Right ventricle myocardium superior (tissue), 1 donor: ENCODE measurements at places on chromosomes 12 and 14.
A peak's percentile ranks its signal among the peaks of the same experiment; 100 is the strongest.

DNA sequence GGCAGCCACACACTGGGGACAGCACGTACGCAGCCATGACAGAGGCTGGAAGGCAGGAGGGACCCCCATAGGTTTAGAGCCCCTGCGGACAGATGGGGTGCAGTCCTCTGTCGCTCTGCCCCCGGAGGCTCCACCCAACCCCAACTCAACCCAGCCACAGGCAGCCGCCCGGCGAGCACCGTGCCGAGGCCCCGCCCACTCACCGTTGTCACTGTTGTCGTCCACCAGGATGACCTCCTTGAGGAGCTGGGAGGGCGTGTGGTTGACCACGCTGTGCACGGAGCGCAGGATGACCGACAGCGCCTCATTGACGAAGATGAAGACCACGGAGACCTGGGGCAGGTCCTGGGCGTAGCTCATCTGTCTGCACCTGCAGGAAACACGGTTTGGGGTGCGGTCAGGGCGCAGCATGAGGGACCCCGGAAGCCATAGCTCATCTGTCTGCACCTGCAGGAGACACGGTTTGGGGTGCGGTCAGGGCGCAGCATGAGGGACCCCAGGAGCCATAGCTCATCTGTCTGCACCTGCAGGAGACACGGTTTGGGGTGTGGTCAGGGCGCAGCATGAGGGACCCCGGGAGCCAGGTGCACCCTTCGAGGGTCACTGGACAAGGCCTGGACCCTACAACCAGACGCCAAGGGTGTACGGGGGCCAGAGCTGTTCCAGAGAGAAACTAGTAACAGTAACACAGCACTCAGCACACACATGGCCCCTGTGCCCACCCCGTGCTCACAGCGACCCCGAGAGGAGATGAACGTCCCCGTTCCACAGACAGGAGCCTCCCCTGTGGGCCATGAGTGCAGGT, 66.9 kb downstream of the GALNT9 start:
- no peak for DNase-seq

GRCh38 chr12:87385322-87385721, 643.9 kb downstream of the C12orf50 start:
- DNase-seq, result no peak

GRCh38 chr12:5665615-5666014, 233.7 kb downstream of the NTF3 start:
- DNase-seq, result no peak

DNA sequence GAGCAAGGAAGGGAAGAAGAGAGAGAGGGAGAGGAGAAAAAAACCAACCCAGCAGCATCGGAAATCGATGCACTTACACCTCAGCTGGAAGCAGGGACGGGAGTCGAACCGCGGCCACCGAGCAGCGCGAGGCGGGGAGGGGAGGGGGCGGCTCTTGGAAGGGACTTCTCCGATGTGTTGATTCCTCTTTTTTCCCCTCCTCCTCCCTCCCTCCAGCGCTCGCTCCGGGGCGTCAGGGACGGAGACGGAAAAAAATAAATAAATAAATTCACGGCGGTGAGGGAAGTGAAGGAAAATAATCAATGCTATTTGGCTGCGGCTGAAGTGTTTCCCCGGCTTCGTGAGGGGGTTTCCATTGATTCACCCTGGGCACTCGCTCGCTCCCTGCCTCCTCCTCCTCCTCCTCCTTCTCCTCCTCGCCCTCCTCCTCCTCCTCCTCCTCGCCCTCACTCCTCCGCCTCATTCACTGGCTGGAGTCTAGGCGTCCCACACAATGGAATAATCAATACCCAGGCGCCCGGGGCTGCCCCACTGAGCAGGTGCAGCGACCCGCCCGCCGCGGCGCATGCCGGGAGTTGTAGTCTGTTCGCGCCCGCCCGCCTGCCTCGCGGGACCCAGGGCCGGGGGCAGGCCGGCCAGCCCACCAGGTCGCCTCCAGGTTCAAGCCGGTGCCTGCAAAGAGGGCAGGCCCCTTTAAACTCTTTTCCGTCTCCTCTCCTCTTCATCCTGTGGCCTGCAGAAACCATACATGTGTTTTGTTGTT, at the start of gene ZFHX2:
Gene ZFHX2, minus strand, starts transcription at position 500 of the 763 bp plus-strand sequence. CDS start 16,440 bp downstream, outside the sequence.
- peak; percentile 90 for DNase-seq

- no peak for DNase-seq
Observed at GRCh38 chr14:26873362-26873960, 275.6 kb upstream of the NOVA1 start.

GRCh38 chr12:26119391-26119989, 5.3 kb downstream of the BHLHE41 start:
- no peak for DNase-seq

DNA sequence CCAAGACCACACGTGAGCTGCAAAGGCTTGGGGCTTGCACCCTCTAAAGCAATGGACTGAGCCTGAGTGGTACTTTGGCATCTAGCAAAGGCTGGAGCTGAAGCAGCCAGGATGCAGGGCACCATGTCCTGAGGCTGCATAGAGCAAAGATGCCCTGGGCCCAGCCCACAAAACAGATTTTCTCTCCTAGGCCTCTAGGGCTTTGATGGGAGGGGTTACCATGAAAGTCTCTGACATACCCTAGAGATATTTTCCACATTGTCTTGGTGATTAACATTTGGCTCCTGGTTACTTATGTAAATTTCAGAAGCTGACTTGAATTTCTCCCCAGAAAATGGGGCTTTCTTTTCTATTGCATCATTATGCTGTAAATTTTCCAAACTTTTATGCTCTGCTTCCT, 438.3 kb downstream of the SLC16A7 start:
- DNase-seq, result no peak

- DNase-seq, result no peak
Observed at GRCh38 chr14:74491956-74492775, 939 bp downstream of the NPC2 start.

DNA sequence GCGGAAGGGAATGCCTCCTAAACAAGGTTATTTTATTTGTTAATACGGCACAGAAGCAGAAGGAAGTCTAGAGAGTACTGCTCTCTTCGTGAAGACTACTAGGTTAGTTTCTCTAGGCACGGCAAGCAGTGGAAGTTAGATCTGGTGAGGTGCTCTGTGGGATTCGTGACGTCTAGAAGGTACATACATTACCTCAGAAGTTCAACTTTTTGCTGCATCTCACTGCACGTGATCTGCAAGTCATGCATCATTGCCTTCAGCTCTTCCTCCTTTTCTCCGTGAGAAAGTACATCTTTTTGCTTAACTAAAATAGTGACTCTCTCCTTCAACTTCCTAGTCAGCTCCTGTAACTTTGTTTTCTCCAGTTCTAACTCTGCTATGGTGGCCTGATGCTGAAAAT, 74.7 kb downstream of the NIN start:
- no peak for DNase-seq

GRCh38 chr14:89129570-89129969, 287.5 kb downstream of the FOXN3 start:
- no peak for DNase-seq

- DNase-seq, result no peak
Observed at GRCh38 chr14:103496776-103497175, 25.9 kb downstream of the CKB start.

DNA sequence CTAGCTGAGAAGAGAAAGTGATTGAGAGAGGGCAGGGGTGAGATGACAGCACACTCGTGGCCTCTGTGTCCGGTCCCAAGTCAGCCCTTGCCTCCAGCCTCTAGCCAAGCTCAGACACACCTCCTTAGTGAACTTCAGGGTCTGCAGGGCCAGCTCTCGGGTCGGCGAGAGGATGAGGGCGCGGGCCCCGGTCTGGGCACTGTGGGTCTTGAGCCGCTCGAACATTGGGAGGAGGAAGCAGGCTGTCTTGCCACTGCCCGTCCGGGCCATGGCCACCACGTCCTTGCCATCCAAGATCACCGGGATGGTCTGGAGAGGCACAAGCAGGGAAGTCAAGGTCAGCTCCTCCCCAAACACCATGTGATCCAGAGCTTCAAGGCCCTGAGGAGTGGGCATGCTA, 6.3 kb downstream of the DDX54 start:
- no peak for DNase-seq

DNA sequence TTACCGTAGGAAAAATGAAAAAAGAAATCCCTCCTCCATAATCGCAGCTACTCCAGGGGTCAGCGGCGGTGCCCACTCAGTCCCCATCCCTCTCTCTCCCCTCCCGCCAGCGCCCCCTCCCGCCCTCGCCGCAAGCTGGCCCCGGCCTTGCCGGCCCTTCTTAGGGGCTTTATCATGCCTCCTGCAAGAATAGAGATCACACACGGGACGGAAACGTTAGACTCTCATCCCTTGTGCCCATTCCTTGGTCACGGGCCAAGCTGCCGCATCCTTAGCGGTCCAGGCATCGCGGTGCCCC, 692 bp upstream of the COX14 start:
- no peak for DNase-seq

- no peak for DNase-seq
Observed at GRCh38 chr12:89693639-89694202, 14.9 kb downstream of the ATP2B1 start.

DNA sequence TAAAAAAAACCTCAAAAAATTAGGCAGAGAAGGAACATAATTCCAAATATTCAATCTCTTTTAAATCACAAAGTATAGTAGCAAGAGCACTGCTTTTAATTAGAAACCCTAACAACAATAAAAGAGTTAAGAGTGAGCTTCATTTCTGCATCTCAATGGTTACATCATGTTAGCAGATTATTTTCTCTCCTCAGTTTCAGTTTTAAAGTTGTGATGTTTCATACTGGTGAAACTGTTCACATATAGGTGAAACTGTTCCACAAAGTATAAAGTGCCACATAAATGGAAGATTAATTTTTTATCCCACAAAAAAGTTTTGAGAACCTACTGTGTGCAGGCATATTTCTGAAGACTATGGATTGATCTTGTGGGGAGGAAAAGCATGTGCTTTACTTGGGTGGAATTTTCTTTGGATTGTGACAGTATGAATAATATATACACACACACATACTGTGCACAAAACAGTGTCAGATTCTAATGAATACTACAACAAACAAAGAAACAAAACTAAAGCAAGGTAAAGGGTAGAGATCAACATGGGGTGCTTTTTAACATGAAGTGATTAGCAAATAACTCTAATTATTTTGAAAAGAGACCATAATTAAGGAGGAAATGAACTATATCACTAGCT, 17.1 kb downstream of the LUM start:
- DNase-seq, result no peak

GRCh38 chr12:42129595-42130204, 15.0 kb downstream of the GXYLT1 start:
- DNase-seq, result no peak

GRCh38 chr14:21121122-21121521, 20.3 kb downstream of the TMEM253 start:
- DNase-seq, result no peak

DNA sequence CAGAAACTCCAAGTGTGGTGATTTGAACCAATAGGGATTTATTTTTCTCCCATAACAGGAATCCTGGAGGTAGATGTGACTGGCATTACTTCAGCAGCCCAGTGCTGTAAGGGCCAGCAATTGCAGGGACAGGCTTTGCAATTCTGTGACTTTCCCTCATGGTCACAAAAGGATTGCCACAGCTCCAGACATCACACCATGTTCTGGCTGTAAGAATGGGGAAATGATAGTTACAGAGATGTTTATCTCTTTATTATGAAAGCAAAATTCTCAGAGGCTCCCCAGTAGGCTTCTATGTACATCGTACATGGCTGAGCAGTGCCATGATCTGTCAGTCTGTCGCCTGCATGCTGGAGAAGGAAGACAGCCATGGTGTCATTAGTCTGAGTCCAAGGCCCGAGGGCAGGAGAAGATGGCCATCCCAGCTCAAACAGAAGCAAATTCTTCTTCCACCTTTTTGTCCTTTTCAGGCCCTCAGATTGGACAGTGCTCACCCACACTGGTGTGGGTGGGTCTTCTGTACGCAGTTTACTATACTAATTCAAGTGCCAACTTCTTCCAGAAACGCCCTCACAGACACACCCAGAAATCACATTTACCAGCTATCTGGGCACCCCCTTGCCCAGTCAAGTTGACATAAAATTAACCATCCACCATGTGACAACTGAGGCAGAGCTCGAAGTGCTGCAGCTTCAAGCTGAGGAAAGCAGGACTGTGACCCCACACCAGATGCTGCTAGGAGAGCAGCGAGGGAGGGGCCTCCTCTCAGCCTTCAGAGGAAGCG, 17.2 kb downstream of the ZBTB42 start:
- no peak for DNase-seq

GRCh38 chr14:23209651-23210423, 26.4 kb upstream of the SLC7A8 start:
- DNase-seq, result no peak

DNA sequence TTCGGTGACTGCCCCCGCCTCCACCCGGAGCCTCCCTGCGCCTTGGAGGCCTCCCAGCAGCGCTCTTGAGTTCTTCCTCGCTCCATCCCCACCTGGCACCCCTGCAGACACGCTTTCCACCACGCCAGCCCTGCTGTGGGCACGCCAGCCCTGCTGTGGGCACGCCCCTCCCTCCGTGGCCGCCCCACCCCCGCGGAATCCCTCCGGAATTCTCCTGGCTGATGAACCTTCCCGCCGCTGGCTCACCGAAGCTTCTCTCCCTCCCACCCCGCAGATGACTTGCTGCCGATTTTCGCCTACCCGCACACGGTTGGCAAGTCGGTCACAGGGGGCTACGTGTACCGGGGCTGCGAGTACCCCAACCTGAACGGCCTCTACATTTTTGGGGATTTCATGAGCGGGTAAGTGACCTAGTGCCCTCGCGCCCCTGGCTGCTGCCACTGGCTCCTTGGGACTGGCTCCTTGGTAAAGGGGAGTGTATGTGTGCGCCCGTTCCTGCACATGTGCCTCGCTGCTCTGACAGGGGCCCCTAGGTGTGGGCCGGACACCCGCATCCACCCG, 15.2 kb downstream of the HHIPL1 start:
- peak; percentile 33 for DNase-seq

DNA sequence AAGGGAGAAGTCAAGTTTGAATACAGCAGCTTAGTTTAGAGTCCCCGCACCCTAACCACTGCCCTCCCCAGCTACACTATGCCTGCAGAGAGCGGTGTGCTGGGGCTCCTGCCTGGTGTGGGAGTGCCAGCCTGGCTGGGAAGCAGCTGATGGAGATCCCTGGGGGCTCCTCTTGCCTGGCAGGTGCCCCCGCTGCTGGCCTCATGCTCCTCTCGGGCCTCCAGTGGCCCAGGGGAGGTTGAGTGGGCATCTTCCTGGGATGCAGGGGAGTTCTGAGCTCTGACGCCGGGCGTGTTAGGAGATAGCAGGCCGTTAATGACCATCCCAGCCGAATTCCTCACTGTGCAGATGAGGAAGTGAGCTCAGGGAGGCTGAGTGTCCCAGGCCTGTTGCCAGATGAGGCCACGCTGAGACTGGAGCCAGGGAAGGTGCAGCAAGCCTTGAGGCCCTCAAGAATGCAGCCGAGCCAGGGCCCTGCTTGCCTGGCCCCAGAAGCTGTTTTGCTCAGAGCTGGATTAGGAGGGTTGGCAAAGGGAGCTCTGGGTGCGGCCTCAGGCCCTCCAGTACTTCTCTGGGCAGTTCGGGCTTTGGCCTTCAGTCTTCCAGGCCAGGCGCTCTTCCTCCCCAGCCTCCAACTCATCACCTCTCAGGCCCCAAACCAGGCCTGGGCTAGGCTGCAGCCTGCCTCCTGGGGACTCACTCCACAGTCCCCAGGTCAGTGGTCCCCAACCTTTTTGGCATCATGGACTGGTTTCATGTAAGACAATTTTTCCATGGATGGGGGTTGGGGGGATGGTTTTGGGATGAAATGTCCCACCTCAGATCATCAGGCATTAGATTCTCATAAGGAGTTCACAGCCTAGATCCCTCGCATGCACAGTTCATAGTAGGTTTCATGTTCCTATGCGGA, 6.6 kb upstream of the CYP46A1 start:
- no peak for DNase-seq
